ENCODE measurements at places on chromosomes 7 and 10. TPM values are rescaled to one million over a fixed set of nuclear protein-coding genes. Genes with fewer than 3 reads are reported as not detected.

FAM131B gene
- total RNA-seq = 3.1 TPM

OR6B1 gene
- not detected for total RNA-seq

SORCS3 gene
- total RNA-seq = not detected

MBLAC1 gene
- total RNA-seq = 0.52 TPM

VSIR gene
- total RNA-seq = 1.0 TPM

Measured in H4 (cell line).